ENCODE measurements at places on chromosomes 13 and 19. TPM values are rescaled to one million over a fixed set of nuclear protein-coding genes. Genes with fewer than 3 reads are reported as not detected.

GRCh38 chr13:110150384-110151101, 156.4 kb downstream of the COL4A1 start:
- DNase-seq, result no peak

GRCh38 chr19:38055010-38055409, 148.0 kb downstream of the SIPA1L3 start:
- DNase-seq, result no peak

The PNMA8B gene
- total RNA-seq, result 0.15 TPM

The FUZ gene
- total RNA-seq, result 14.2 TPM

The HMG20B gene
- 39.5 TPM for total RNA-seq

The FLT3LG gene
- total RNA-seq, result 2.7 TPM
